ENCODE measurements at places on chromosomes 13 and 19.
A peak's percentile ranks its signal among the peaks of the same experiment; 100 is the strongest.

- no peak for DNase-seq
Observed at GRCh38 chr13:67259208-67259607, 29.1 kb upstream of the PCDH9 start.

DNA sequence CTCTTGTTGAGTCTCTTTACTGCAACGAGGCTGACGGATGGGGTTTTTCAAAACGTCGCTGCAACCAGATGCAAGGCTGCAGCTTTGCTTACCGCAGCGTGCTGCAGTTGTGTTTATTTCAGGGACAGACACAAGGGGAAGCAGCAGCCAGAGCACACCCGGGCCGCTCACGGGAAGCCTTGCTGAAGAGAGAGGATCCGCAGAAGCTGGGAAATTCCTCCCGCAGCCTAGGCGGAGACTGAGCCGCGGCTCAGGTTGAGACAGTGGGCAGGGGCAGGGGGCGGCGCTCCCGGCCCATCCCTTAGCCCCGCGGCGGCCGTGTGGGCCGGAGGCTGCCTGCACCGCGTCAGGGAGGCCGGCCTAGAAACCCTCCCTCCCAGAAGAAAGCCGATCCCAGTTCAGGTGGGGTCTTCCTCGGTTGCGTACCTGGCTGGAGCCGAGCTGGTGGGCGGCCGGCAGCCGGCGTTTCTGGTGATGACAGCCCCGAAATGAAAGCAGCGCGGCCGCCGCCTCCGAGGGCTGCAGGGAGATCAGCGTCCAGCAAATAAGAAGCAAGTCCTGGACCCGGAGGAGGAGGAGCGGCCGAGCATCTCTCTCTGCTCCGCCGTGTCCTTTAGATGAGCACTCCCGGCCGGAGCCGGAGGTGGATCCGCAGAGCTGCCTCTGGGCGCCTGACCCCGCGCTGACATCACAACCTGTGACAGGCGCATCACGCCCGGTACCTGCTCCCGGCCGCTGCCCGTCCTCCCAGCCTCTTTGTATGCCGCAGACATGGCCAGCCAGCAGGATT lies at the start of gene FRY:
Gene FRY (plus strand): TSS at position 750 of the 790 bp plus-strand sequence. CDS start 22 bp downstream, at position 772.
- peak; percentile 74 for DNase-seq

- DNase-seq = no peak
Observed at GRCh38 chr19:46035986-46036743, 4.6 kb downstream of the IGFL4 start.

GRCh38 chr13:52925775-52926285 lies 77.4 kb upstream of the PCDH8 start:
- DNase-seq = no peak

DNA sequence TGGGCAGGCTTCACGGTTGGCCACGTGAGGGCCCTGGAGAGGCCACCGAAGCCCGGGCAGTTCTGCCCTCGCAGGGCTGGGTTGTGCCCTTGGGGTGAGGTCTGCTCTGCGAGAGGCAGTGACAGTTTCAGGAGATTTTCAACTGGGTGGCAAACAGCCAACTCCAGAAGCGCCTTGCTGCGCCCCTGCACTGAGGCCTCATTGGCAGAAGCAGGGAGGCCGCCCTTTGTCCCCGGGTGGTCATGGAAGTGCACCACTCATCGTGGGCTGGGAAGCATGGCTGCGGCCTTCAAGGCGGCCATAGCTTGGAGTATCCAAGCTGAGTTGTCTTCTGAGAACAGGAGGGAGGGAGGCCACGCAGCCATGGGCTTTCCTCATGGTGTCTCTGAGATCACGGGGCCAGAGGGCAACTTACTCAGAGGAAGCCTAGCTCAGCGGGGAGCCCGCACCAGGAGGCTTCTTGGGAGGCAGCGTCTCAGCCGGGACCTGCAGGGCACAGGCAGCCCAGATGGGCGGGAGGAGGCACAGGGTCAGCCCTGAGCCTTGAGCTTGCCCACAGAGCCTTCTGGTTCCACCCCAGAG lies 14.8 kb downstream of the PLEKHJ1 start:
- no peak for DNase-seq

GRCh38 chr13:49444524-49445395 lies 686 bp downstream of the SETDB2 start:
- DNase-seq = peak; percentile 21

DNA sequence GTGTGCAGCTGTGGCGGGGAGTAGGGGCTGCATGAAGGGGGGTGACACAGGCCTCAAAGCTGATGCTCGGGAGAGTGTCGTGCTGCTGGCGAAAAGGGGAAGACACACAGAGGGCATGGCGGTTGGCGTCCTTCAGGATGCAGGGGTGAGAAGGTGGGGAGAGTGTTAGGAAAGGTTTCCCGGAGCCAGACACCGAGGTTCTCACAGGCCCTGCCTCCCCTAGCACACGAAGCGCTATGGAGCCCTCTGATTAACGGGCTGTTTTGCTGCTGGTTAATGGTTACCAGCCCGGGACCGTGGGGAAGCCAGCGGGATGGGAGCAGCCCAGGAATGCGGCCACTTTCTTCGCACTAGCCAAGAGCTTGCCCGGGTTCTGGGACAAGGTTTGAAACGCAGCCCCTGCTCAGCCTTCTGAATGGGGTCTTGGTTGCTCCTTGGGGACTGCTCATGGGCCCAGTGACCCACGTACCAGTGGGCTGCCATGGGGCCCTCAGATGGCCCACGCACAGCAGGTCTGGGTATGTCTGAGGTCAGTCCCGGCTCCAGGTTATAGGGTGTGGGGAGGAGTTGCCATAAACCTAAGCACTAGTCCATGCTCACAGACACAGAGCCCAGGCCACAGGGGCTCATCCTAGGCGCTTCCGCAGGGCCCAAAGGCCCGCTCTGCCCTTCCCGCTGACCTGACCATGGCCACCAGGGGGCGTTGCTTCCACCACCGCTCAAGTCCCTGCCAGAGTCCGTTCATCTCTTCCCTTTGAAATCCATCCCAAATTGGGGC lies 31.3 kb upstream of the ISYNA1 start:
- DNase-seq = peak; percentile 68

GRCh38 chr13:95603887-95604555 lies 40.5 kb downstream of the DZIP1 start:
- DNase-seq = no peak

- no peak for DNase-seq
Observed at GRCh38 chr19:345320-345879, 804 bp upstream of the MIER2 start.

DNA sequence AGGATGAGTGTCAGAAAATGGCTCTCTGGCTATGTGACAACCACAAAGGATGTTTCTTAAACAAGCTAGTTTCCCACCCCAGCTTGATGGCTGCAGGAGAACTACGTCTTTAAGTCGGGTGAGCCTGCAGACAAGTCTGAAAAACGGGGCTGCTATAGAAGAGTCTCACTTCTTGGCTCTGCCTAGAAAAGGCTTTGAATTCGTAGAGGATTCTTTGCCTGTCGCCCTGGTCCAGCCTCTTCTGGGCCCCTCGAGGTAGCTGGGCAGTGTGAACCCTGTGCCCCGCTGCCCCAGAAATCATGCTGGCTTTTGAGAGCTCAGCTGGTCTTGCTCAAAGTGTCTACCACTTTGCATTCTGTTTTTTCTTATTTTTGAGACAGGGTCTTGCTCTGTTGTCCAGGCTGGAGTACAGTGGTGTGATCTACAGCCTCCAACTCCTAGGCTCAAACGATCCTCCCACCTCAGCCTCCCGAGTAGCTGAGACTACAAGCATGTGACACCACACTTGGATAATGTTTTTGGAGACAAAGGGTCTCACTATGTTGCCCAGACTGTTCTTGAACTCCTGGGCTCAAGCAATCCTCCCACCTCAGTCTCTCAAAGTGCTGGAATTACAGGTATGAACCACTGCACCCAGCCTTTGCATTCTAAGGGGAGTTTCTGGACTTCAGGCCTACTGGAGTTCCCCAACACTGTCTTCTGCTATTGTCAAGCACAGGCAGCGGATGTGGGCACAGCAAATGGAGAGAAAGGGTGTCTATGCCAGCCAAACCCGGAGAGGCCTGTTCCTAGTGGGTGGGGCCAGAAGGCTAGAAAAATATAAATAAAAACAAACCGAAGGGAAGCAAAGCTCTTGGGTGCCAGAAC lies 6.5 kb downstream of the CEBPA start:
- DNase-seq = no peak

GRCh38 chr13:47415048-47415447 lies 518.2 kb upstream of the HTR2A start:
- DNase-seq = no peak

DNA sequence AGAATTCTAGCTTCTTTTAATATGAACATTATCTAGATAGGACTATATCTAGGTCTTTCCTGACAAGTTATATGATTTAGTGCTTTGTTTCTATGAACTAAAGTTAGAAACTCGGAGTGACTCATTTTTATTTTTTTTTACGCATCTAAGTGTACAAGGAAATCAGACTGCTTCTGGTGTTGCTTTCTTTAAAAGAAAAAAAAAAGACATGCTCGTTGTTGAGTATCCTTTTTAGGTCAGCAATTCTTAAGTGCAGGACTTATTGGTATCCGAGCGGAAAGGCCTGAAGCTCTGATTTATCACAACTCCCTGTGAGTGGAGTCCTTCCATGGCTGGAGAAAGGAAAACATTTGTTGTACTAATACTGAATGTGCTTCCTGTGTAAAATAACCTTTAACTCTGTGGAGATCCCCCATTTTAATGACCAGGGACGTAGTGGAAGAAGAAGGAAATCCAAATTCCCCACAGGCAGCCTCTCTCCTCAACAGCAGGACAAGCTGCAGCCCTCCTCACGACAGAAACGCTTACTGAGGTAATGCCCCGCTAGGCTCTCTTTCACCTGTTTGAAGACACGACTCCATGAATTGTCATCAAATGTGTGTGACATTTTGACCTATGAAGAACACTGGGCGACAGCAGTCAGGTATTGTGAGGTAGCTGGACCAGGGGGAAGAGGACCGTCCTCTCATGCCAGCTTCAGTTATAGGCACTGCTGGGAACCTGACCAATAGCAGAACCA lies 17.9 kb upstream of the POMP start:
- DNase-seq = no peak

DNA sequence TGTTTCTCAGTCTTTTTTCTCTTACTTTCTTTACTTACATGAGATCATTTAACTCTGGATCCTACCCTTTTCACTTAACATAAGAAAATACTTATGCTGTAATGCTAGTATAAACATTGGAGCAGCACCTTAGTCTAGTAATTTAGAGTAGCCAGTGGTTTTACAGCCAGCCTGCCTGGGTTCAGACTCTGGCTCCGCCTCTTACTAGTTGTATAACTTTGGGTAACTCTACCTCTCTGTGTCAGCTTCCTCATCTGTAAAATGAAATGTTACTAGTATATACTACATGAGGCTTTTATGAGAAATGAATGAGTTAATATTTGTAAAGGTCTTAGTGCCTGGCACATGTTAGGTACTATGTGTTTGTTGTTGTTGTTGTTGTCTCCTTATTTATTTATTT lies 5.6 kb downstream of the CDADC1 start:
- DNase-seq = no peak

GRCh38 chr13:100980171-100980570 lies 305.6 kb upstream of the TMTC4 start:
- no peak for DNase-seq

DNA sequence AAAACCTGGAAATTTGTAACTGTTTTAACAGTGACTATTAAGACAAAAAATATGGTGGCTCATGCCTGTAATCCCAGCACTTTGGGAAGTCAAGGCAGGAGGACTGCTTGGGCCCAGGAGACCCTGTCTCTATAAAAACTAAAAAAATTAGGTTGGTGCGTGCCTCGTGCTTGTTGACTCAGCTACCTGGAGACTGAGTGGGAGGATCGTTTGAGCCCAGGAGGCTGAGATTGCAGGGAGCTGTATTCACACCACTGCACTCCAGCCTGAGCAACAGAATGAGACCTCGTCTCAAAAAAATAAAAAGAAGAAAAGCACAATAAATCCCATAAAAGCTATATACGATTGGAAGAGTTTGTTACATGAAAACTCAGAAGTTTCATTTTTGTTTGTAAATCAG lies 23.7 kb downstream of the KLF5 start:
- no peak for DNase-seq

GRCh38 chr13:38804536-38804935 lies 117.7 kb downstream of the FREM2 start:
- no peak for DNase-seq

- DNase-seq = peak; percentile 83
Observed at GRCh38 chr19:1449467-1450442, at the start of gene APC2. Gene APC2, plus strand, starts transcription at chr19:1450121. Its CDS starts 2,881 bp downstream, at chr19:1453002.

- DNase-seq = no peak
Observed at GRCh38 chr13:33547035-33547434, 261.5 kb upstream of the STARD13 start.

GRCh38 chr13:40666933-40667621 lies 636 bp upstream of the FOXO1 start:
- DNase-seq = peak; percentile 42

GRCh38 chr19:22332924-22333323 lies 46.7 kb downstream of the ZNF729 start:
- DNase-seq = no peak

DNA sequence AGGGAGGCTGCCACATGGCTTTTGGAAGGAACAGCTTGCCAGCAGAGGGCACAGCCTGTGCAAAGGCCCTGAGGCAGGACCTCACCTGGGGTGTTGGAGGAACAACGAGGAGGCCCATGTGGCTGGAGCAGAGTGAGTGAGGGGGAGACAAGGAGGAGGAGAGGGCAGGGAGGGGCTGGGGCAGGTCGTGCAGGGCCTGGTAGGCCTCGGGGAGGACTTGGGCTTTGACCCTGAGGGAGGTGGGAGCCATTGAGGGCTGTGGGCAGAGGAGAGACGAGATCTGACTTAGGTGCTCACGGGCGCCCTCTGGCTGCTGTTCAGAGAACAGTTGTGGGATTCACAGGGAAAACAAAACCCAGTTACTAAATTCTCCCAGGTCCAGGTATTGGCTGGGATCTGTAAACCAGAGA lies 25.2 kb downstream of the ZNRF4 start:
- peak; percentile 67 for DNase-seq

DNA sequence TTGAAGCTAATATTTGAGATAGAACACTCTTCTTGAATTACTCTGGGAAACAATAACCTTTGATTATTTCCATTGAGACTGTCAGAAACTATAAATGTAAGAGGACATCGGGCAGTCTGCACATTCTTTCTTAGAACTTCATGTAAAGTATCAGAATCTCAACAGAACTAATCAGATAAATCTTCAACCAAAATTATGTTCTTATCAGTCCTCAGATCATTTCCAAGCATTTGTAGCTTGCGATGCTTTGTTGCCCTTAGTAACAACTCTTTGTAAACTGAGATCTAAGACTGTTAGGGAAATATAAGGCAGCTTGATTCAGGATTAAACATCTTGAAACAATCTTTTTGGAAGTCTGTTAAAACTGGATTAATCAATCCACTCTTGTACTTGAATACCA lies 70.3 kb downstream of the FNDC3A start:
- no peak for DNase-seq

- DNase-seq = no peak
Observed at GRCh38 chr19:7307590-7308218, 13.5 kb upstream of the INSR start.

DNA sequence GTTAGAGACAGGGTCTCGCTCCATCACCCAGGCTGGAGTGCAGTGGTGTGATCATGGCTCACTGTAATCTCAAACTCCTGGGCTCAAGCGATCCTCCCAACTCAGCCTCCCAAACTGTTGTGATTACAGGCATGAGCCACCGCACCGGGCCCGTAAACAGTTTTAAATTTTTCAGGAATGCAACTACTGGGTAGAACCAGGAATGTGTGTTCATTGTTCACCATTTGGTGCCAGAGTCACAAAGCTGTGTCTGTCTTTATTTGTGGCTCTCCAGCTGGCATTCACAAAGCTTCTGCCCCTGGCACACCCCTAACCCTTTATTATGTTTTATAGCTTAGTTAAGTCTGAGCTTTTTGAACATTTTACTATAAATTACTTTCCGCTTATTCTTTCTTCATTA lies 19.8 kb upstream of the ACP7 start:
- no peak for DNase-seq

- DNase-seq = peak; percentile 83
Observed at GRCh38 chr19:6476155-6476895, 5.3 kb downstream of the DENND1C start.

- no peak for DNase-seq
Observed at GRCh38 chr13:46317120-46317519, 69.9 kb downstream of the RUBCNL start.

Data from GM13977 (cell line).